ENCODE measurements at places on chromosomes 2 and 18.

DNA sequence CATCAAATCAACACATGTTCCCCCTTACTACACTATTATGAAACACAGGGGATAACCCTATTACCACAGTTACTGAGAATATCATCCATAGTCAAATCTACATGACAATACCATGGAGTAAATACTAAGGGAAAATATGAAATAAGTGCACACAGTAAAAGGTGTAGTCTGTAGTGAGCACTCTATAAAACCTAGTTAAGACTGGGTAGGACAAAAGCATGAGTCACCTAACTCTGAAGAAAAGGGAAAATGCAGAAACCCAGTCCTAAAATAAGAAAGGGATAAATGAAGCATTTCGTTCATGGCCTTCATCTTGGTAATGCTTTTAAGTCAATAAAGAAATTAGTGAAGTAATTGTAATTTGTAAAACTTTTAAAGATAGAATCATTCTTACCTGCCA lies 65.4 kb upstream of the ACVR2A start:
- no peak for DNase-seq

GRCh38 chr2:216557413-216557812 lies 58.8 kb downstream of the RPL37A start:
- DNase-seq = no peak

DNA sequence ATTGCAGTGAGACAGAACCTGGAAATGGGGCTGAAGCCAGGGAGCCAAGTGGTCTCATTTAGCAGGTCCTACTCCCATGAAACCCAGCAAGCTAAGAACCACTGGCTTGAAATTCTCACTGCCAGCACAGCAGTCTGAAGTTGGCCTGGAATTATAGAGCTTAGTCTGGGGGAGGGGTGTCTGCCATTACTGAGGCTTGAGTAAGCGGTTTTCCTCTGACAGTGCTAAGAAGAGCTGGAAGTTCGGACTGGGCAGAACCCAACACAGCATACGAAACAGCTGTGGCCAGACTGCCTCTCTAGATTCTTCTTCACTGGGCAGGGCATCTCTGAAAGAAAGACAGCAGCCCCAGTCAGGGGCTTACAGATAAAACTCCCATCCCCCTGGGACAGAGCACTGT lies 305.7 kb upstream of the SETBP1 start:
- no peak for DNase-seq

- DNase-seq = no peak
Measured at GRCh38 chr2:177430411-177430810, 37.8 kb downstream of the AGPS start.

DNA sequence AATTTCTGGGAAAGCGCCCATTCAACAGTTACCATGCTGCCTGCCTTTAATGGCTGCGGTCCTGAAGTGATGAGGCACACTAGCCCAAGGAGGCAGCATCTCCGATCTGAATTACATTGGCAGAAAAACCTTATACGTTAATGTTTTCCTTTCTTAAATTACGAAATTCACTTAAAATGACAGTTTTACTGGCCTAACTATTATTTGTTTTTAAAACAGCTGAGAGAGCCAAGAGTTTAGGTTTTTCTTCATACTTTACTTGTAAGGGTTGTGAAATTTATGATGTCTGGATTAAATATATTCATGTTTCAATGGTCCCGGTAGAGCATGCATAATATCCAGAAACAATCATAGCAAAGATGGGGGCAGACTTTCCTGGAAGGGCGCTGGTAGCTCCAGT lies 115.2 kb upstream of the REV1 start:
- DNase-seq = no peak

Measured in activated gamma-delta T cell treated with Interleukin-2 at 50 U/mL for 16 hours (primary cell).